Progenitor cell of endocrine pancreas (in vitro differentiated cells): ENCODE measurements at places on chromosomes 2 and 18.
A peak's percentile ranks its signal among the peaks of the same experiment; 100 is the strongest.

DNA sequence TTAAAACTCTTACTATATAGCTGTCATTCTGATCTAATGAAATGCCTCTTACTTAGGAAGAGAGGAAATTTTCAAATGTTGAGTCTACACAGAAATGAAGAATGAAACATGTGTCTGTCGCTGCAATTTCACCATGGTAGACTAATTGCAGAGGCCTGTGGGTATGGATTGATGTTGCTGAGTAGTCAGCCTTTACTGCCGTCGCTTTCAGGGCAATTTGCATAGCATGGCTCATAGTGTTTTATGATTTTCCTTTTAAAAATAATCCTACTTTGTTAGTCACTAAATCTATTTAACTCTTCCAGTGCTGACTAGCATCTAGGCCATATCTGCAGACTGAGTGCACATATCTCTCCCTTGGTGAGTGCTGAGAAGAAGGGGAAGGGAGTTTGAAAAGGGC lies 819.2 kb downstream of the SATB2 start:
- H3K27ac ChIP-seq = no peak overlapping the region
- H3K27me3 ChIP-seq = no peaks in the 10 kb centered on the region
- H3K36me3 ChIP-seq = no peaks in the 10 kb centered on the region
- no peak for DNase-seq
- H3K4me3 ChIP-seq = no peak overlapping the region

- H3K4me1 ChIP-seq = no peaks in the 10 kb centered on the region
- no peak overlapping the region for H3K4me3 ChIP-seq
- H3K27ac ChIP-seq = no peak overlapping the region
- no peaks in the 10 kb centered on the region for H3K27me3 ChIP-seq
- no peak for DNase-seq
Observed at GRCh38 chr2:122081751-122082150, 326.3 kb downstream of the TSN start.

DNA sequence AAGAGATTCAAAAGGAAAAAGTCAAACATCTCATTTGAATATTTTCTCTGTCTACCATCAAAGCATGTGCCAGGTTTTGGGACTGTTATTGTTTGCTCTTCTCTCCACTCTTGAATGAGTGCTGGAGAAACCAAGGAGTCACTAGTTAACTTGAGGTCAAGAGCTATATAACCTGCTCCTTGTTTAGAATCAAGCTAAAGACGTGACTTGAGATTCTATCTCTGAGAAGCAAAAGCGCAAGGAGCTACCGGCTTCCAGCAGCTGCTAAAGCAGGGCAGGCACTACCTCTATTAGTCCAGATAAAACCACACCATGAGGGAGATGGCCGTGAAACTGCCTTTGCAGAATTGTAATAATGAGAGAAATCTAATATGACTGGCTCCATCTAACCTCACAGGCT lies 36.0 kb downstream of the UXS1 start:
- no peak overlapping the region for H3K4me3 ChIP-seq
- H3K4me1 ChIP-seq = peaks cover 35% of the 10 kb centered on the region
- H3K36me3 ChIP-seq = peaks cover 49% of the 10 kb centered on the region
- peak overlapping the region; percentile 41 for H3K27ac ChIP-seq
- H3K27me3 ChIP-seq = no peaks in the 10 kb centered on the region

- no peaks in the 10 kb centered on the region for H3K4me1 ChIP-seq
- no peaks in the 10 kb centered on the region for H3K36me3 ChIP-seq
- no peak overlapping the region for H3K27ac ChIP-seq
- peaks cover 17% of the 10 kb centered on the region for H3K27me3 ChIP-seq
- no peak for DNase-seq
- no peak overlapping the region for H3K4me3 ChIP-seq
Observed at GRCh38 chr2:10016001-10016801, 27.1 kb upstream of the KLF11 start.

DNA sequence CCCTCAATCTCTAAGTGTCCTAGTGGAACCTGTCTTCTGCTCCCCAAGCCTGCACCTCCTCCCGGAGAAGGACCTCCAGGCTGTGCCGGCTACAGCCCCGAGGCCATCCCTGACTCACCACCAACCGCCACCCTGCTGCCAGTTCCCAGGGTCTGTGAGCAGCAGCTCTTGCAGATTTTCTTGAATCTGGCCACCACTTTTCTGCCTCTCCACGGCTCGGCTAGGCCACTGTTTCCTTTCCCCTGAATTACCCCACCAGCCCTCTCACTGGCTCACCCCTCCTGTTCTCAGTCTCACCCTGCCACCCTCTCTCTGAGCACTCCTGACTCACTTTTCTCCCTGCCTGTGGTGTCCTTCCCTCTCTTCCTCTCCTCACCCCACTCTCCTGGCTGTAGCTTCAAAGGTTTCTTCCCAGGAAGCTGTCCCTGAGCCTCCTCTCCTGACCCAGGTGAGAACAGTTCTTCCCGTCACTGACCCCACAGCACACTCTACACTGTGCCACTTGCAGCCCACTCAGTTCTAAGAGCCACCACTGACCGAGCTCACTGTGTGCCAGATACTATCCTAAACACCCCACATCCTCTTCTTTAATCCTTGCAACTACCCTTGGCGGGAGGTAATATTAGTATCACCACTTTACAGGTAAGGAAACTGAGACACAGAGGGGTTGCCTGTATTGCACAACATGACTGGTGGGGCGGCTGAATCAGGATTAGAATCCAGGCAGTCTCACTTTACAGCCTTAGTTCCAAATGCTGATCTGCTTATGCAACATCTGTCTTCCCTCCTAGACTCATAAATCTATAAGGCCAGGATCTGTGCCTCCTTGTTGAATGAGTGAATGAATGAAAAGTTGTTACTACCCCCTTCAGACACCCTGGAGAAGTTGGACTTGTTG lies 111.6 kb downstream of the SMAD7 start:
- H3K4me1 ChIP-seq = peaks cover 31% of the 10 kb centered on the region
- H3K27me3 ChIP-seq = no peaks in the 10 kb centered on the region
- no peak overlapping the region for H3K4me3 ChIP-seq
- no peaks in the 10 kb centered on the region for H3K36me3 ChIP-seq

GRCh38 chr2:70305531-70305930 lies 3.7 kb upstream of the FAM136A start:
- H3K4me3 ChIP-seq = no peak overlapping the region
- DNase-seq = no peak
- H3K36me3 ChIP-seq = peaks cover 2% of the 10 kb centered on the region
- peaks cover 13% of the 10 kb centered on the region for H3K4me1 ChIP-seq

DNA sequence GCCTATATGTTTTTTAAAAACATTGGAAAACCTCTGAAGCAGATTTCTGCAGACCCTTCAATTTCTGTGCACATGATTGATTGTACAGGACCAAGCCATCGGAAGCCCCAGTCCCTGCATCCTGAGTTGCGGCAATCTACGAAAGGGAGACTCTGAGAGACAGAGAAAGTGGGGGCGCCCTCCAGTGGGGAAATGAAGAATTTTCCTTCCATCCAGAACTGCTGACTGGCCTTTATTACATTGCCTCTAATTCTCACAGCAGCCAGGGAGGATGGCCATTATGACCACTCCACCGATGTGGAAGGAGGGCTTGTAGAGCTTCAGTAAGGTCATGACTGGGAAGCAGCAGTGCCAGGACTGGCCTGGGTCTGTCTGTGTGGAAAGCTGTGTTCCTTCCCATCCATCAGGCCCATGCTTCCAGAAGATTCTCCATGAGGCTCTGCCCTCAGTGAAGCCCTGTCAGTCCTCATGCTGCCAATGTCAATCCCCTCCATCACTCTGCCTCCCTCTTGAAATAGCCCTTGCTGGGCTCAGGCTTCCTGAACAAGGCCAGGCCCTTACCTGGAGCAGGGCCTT lies 20.0 kb upstream of the RESP18 start:
- peak; percentile 40 for DNase-seq
- H3K4me1 ChIP-seq = peaks cover 18% of the 10 kb centered on the region
- H3K4me3 ChIP-seq = no peak overlapping the region
- H3K36me3 ChIP-seq = no peaks in the 10 kb centered on the region
- no peak overlapping the region for H3K27ac ChIP-seq
- peaks cover 44% of the 10 kb centered on the region for H3K27me3 ChIP-seq

DNA sequence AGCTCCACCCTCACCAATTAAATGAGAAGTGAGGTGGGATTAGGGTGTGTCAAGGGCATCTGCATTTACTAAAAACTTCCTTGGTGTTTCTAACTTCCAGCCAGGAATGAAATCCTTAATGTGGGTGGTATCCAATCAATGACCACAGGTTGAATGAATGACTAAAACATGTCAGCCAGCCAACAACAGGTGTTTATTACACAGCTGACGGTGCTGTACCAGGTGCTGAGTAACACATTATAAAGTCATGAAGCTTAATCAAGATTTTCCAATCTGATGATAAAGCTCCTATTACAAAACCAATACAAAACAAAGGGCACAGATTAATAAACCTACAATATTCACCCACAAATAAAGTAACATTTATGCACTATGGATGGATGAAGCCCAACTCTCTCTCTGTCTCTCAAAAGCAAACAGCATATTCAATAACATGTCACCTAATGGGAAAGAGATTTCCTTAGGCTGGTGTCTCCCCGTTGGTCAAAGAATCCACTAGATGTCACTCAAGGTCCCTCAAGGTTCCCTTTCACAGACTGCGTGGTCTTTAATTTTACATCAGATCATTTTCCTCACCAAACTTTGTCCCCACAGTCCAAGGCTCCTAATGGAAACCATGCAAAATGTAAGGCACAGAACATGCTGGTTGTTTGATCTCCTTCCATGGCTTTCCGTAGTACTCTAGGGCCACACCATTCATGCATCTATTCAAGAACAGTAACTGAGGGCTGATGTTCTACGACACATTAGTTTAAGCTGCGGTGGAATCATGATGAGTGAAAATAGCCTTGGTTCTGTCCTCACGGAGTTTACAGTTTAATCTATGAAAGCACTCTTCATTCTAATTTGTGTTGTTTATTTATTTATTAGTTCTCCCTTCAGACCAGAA lies 6.4 kb upstream of the PTPN4 start:
- peaks cover 2% of the 10 kb centered on the region for H3K4me1 ChIP-seq
- H3K27me3 ChIP-seq = peaks cover 15% of the 10 kb centered on the region
- H3K36me3 ChIP-seq = no peaks in the 10 kb centered on the region
- DNase-seq = no peak
- H3K27ac ChIP-seq = no peak overlapping the region
- no peak overlapping the region for H3K4me3 ChIP-seq

DNA sequence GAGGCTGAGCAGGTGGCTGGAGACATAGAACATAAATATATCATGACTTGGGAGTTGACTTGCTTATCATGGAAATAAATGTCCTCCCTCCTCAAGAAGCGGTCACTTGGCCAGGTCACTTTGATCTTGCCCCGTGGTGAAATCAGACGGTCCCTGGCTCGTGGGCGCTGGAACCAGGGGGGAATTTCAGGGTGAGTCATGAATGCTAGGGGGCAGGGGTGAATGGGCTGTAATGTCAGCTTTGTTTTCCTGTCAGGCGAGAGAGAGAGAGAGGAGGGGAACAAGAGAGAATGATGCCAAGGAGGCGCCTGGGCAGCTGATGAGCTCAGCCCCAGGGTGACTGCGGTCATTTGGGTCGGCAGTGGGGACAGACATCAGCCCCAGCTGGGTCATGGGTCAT lies 47.7 kb downstream of the RRM2 start:
- no peaks in the 10 kb centered on the region for H3K27me3 ChIP-seq
- no peak overlapping the region for H3K4me3 ChIP-seq
- no peak for DNase-seq
- H3K4me1 ChIP-seq = peaks cover 8% of the 10 kb centered on the region

DNA sequence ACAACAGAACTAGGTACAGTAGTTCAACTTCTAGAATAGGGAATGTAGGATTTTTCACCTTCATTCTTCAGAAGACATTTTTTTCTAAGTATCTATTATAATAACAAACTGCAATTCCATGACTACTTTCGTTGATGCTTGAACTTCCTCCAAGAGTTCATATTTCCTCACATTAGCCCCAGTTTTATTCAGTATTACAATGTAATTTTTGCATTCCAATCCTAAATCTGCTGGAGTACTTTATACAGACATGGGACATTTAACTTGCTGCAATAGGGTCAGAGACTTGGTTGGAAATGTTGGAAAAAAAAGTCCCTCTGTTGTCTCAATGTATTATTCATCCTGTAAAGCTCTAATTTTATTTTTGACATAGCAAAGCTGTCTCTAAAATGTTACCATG lies 19.6 kb upstream of the FTCDNL1 start:
- no peak for DNase-seq
- H3K27ac ChIP-seq = no peak overlapping the region
- peaks cover 7% of the 10 kb centered on the region for H3K4me1 ChIP-seq
- no peak overlapping the region for H3K4me3 ChIP-seq

- H3K27me3 ChIP-seq = peaks cover 21% of the 10 kb centered on the region
- no peaks in the 10 kb centered on the region for H3K36me3 ChIP-seq
- H3K4me1 ChIP-seq = no peaks in the 10 kb centered on the region
- no peak for DNase-seq
- no peak overlapping the region for H3K27ac ChIP-seq
Observed at GRCh38 chr2:238914648-238915015, 66.7 kb downstream of the TWIST2 start.

DNA sequence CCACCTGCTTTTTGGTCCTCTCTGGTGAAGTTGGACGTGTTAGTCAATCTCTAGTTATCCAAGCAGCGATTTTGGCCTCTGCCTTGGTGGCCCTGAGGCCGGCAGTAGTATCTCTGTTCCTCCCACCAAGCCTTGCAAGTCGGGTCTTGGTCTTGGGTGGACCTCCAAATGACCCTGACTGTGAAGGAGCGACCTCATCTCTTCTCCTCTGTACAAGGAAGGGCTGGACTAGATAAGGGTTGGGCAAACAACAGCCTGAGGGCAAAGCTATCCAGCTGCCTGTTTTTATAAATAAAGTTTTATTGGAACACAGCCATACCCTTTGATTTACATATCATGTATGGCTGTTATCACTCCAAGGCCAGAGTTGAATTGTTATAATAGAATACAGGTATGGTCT lies 74.6 kb upstream of the FOSL2 start:
- no peak overlapping the region for H3K27ac ChIP-seq
- peaks cover 18% of the 10 kb centered on the region for H3K4me1 ChIP-seq
- DNase-seq = no peak
- no peak overlapping the region for H3K4me3 ChIP-seq

DNA sequence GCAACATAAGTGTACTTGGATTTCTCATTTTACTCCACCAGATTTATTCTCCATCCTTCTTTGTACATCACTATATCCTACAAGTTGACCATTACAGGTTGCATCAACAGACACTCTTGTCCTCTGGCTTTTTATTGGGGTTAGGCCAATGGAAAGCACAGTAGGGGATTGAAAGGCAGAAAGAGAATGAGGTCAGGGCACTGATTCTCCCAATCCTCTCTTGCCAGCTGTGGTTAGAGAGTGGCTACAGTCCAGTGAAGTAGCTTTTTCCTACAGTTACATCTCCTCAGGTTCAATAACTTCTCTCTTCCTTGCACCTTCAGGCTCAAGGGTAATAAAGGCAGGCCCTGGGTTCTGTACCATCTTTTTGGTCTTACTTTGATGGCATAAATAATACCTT lies 20.2 kb upstream of the COL5A2 start:
- H3K27me3 ChIP-seq = no peaks in the 10 kb centered on the region
- no peak for DNase-seq
- no peak overlapping the region for H3K27ac ChIP-seq
- H3K4me1 ChIP-seq = no peaks in the 10 kb centered on the region

DNA sequence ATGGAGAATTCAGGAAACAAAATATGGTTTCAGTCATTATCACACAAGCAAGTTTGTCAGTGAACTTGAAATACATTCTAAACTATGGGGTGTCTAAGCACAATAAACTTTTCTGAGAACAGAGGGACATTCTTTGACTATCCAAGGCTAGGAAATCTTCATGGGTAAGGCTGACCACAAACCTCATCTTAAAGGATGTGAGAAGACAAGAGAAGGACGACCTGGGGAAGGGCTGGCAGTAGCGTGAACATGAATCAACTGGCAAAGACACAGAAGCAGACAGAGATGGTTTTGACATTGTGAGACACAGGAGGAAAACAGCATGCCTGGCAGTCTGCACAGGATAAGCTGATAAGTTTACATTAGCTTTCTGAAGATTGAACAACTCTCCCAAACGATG lies 752.4 kb upstream of the SLC8A1 start:
- DNase-seq = no peak
- no peak overlapping the region for H3K27ac ChIP-seq
- peaks cover 7% of the 10 kb centered on the region for H3K4me1 ChIP-seq
- H3K36me3 ChIP-seq = no peaks in the 10 kb centered on the region
